OCI-M1 (cell line): ENCODE measurements at places on chromosomes 5 and 9.

DNA sequence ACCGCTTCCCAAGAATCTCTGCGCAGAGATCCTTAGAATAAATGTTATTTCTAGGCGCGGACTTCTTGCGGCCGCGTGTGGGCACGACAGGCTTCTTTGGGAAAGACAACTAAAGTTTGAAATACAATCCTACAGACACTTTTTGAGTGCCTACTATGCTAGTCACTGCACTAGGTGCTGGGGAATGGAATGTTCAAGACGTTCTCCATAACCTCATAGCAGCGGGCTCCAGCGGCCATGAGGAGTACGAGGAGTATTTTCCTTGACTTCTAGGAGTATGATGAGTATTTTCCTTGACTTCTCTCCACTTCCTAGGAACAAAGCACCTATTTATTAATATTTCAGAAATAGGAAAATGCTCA lies 636 bp upstream of the PWWP2A start:
- no peak for DNase-seq

DNA sequence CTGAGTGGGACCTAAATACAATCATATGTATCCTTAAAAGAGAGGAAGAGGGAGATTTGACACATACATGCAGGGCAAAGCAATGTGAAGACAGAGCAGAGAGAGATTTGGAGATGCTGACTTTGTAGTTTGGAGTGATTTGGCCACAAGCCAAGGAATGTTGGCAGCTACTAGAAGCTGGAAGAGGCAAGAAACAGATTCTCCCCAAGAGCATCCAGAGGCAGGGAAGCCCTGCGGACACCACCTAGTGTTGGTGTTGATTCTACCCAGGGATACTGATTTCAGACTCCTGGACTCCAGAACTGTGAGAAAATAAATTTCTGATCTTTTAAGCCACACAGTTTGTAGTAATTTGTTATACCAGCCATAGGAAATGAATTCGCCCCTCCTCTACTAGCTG lies 64.9 kb upstream of the OSMR start:
- no peak for DNase-seq

DNA sequence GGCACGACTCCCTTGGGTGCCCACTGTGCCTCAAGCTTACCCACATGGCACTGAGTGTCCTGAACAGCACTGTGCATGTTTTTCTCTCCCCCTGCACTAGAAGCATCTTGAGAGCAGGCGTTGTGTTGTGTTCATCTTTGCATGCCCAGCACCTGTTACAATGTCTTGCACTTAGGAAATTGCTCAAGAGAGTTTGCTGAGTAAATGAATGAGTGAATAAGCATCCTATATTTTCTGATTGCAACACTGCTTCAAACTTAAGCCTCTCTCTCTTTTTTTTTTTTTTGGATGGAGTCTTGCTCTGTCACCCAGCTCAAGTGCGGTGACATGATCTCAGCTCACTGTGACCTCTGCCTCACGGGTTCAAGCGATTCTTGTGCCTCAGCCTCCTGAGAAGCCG lies 94.5 kb downstream of the LMNB1 start:
- no peak for DNase-seq

DNA sequence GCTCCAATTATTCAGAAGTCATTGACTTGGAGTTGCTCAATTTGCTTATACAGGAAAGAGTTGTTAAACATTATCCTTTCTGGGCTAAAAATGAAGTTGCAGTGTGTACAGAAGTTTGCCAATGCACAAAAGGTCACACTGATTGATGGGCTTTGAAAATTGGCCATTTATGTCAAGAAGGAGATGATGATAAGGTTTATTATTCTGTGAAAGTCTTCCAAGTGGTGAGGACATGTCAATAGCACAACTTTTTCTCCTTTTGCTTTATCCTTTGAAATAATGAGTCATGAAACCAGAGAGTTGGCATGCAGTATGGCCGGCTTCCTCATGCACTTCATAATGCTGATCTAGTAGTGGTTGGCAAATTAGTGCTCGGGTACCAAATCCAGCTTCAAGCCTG lies 848.5 kb upstream of the WWC1 start:
- DNase-seq = no peak

- DNase-seq = peak; percentile 39
Observed at GRCh38 chr9:34127035-34127948, 794 bp upstream of the DCAF12 start.

DNA sequence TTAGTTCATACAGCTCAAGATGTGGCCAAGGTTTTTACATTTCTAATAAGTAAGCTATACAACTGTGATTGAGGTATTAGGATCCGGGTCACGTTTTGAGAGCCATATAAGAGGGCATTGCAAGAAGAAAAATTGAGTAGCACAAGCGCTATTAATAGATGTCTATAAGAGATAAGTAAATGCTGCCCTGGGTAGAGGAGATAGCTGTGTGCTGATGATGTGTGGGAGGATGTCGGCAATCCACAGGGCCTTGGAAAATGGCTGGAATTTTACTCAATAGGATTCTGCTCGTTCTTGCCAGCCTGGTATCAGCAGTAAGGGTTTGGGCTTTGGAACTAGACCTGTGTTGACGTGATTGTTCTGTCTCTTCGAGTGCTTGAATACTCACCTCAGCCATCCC lies 41.6 kb downstream of the CSF1R start:
- no peak for DNase-seq

DNA sequence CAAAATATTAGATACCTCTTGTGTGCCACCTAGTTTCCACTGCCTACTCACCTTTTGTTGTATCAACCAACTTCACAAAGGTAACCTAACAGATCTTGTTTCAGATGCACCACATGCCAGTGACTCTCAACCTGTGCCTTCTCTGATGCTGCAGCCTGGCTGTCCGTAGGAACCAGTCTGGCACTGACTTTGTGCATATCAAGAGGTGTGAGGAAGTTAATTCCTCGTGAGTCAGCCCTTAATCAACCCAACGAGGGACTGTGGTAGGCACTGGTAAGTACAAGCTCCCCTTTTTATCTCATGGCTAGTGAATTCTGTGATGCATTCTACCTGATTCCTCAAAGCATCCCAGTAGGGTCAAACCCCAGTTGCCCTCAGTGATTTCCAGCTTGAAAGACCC lies 215.4 kb upstream of the CTNND2 start:
- no peak for DNase-seq

GRCh38 chr9:133979921-133980863 lies 11.9 kb downstream of the VAV2 start:
- DNase-seq = no peak

GRCh38 chr5:82312373-82312856 lies 34.3 kb upstream of the RPS23 start:
- peak; percentile 88 for DNase-seq

GRCh38 chr9:100352201-100352726 lies 478 bp downstream of the TEX10 start:
- peak; percentile 54 for DNase-seq

DNA sequence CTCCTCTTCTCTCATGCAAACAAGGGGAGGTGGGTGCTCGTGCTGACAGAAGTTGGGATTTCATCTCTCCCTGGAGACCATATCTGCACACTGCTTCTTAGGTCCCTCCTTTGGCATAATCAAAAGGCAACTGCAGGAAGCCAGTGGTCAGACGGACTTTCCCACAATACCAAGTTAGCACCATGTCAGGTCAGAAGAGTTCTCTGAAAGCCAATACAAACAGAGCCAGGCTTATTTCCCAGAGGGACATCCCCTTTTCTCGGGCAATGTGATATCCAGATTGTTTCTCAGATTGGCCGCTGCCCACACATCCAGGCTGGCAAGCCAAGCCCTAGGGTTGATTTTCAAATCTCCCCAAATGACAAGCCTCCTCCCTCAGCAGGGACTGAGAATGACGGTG lies 241.1 kb downstream of the NFIB start:
- DNase-seq = no peak

DNA sequence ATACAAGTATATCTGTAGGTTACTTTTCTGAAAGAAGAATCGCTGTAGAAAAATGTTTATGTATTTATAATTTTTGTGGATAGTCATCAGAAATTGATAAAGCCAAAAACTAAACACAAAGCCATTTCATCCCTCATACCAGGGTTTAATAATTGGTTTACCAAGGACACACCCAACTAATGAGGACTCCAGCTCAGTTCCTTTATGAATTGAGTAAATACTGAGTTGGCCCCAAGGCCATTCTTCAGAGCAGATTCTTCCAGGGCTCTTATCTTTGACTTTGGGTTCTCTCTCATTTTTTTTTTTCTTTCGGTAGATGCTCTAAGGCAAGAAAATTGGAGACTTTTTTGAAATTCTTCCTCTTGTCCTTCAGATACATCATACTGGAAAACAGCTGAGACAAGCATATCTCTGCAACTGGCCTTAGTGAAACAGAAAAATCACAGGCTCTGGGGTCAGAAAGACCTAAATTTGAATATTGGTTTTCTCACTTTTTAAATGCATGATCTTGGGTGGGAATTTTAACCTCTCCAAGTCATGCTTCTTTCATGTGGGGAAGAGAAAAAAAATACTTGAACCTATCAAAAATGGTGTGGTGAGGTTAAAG lies 401.8 kb downstream of the ARHGEF28 start:
- DNase-seq = no peak

DNA sequence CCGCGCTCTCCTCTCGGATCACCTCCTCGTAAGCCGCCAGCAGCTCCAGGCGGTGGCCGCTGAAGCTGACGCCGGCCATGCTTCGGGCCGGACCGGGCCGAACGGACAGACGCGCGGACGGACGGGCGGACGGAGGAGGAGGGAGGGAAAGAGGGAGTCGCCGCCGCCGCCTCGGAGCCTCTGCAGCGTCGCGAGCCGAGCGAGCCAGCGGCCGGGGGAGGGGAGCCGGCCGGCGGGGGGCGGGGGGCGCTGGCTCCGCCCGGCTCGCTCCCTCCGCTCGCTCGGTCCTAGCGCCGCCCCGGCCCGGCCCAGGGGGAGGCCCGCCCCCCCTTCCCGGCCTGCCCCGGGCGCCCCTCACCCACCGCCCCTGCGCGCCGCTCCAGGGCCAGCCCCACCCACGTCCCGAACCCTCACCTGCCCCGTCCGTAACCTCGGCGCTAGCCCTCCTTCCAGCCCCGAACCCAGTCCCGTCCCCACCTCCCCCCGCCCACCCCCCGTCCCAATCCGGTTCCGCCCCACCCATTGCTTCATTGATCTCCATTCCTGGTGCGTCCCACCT lies at the start of gene DBN1:
TSS of gene DBN1 (minus strand) at position 192 of the 559 bp plus-strand sequence. CDS start at position 79, 113 bp downstream.
- peak; percentile 73 for DNase-seq

GRCh38 chr5:80039650-80040049 lies 4.5 kb downstream of the THBS4 start:
- DNase-seq = no peak

- no peak for DNase-seq
Observed at GRCh38 chr5:142191776-142192175, 83.2 kb downstream of the NDFIP1 start.

DNA sequence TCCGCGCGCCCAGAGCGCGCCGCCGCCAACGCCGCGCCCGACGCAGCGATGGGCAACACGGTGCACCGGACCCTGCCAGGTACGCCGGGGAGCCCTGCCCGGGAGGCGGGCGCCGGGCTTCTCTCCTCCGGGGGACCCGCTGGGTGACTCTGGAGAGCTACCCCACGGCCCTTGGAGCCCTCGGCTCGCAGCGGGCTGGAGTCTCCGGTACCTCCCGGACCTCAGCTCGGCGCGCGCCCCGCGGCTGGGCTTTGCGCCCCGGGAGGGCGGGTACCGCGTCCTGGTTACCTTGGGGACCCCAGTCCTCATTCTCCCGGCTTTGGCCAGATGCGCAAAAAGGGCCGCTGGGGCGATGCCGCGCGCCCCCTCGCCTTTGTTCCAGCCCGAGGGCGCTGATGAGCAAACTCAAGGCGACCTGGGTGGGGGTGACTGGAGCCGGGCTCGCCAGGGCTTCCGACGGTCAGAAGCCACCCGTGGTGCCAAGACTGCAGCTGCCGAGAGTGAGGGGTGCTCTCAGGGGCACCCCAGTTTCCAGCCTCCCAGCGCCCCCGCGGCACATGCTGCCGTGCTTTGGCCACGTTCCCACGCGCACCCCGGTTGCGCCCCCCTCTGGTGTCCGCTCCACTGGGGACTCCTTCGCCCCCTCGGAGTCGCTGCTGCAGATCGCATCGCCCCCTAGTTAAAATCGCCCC lies 442 bp downstream of the NEURL1B start:
- DNase-seq = no peak

GRCh38 chr5:32597041-32597629 lies 11.8 kb downstream of the SUB1 start:
- no peak for DNase-seq

GRCh38 chr5:111583758-111584203 lies 71.4 kb upstream of the STARD4 start:
- DNase-seq = no peak

- peak; percentile 19 for DNase-seq
Observed at GRCh38 chr9:128096616-128097536, 28.8 kb downstream of the SLC25A25 start.

DNA sequence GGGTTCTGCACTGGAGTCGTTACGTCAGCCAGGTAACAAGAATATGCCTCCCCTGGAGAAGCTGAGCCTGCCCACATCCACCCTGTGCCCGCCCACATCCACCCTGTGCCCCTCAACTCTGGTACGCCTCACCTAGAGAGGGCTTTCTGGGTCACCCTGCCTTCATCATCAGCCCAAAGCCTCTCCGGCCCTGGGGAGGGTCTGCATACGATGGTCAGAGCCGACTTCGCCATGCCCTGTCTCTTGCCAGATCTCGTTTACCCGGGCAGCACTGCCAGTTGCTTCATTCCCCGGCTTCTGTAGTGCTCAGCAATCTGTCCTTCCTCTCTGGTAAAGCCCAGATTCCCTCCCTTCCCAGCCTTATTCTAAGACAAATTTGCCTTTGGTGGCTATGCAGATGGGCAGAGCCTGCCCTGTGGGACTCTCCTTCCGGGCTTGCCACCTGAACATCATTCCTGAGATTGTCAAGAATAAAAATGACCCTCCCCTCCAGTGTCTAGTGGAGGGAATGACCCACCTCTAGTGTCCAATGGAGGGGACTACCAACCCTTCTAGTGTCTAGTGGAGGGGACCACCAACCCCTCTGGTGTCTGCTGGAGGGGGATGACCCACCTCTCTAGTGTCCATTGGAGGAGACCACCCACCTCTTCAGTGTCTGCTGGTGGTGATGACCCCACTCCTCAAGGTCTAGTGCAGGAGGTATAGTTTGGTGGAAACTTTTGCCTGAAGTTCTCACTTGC lies 3.4 kb downstream of the PLEKHG4B start:
- DNase-seq = no peak

GRCh38 chr9:96661711-96662110 lies 6.6 kb upstream of the PRXL2C start:
- no peak for DNase-seq

- DNase-seq = peak; percentile 69
Observed at GRCh38 chr5:172106511-172107356, 81.3 kb downstream of the STK10 start.
